ENCODE measurements at places on chromosomes 6 and 20. TPM values are rescaled to one million over a fixed set of nuclear protein-coding genes. Genes with fewer than 3 reads are reported as not detected.

GRCh38 chr6:50076431-50076830, 26.7 kb upstream of the DEFB112 start:
- DNase-seq: no peak

DNA sequence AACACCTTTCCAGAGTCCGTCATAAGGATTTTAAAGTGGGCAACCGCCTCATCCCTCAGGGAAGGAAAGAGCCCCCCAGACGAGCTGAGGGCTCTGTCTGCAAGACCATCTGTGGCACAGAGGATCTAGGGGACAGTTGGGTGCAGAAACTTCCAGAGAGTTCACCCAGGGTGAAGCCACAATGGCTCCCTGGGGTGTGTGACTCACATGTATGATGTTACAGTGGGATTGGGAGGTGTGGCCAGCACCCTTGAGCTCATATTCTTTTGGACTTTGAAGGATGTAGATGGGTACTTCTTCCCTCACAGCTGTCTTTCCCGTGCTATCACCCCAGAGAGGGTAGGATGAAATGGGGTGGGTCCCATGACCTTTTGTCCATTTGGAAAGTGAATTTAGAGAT, 95.5 kb downstream of the NCR2 start:
- DNase-seq: no peak

- DNase-seq: no peak
Measured at GRCh38 chr6:15404685-15404980, 158.8 kb downstream of the JARID2 start.

- no peak for DNase-seq
Measured at GRCh38 chr20:46970937-46971630, 76.4 kb downstream of the EYA2 start.

DNA sequence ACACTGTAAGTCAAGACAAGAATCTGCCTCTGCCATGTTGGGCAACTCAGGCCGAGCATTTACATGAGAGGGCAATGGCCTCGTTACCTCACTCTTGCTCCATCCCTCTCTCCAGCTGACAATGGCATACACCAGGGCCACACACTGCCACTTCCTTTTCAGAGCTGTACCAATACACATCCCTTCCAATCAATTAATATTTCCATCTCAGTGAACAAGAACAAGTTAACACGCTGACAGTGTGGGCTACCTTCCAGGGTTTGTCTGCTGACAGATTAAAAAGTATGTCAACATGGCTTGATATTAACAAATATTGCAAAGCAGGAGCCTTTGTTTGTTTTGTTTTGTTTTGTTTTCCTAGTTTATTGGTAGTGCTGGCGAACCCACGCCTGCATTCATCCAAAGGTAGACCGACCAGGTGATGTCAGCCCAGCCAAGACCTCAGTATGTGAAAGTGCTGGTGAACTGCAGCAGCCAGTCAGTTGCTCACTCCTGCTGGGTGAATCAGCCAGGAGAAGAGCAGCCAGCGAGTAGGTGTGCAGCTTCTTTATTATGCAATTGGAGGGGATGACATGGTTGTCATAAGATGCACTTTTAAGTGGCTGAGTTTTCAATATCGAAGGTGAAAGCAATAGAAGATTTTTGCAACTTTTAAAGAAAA, 487.3 kb upstream of the JARID2 start:
- no peak for DNase-seq

DNA sequence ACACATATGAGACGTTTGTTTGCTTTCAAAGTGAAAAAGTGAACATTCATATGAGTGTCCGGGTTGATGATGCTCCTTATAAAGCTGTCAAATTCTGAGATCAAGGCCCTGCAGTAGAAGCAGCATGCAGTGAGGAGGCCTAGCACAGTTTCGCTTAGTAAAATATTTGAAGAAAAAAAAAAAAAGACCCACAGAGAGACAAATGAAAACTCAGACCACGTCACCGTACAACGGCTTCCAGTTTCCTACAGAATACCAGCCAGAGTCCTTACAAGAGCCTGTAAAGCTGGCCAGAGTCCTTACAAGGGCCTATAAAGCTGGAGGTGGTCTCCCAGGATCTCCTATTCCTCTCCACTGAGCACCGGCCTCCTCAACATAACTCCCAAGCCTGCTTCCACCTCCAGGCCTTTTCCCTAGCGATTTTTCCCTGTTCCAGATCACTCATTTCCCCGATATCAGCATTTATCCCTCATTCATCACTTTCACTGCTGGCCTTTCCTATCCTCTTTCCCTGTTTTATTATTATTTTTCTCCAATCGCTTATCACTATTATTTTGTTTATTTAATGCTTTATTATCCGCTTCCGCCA, 1.5 kb upstream of the HMGN4 start:
- DNase-seq: no peak

- DNase-seq: no peak
Measured at GRCh38 chr20:2236256-2236655, 59.5 kb upstream of the TGM3 start.

DNA sequence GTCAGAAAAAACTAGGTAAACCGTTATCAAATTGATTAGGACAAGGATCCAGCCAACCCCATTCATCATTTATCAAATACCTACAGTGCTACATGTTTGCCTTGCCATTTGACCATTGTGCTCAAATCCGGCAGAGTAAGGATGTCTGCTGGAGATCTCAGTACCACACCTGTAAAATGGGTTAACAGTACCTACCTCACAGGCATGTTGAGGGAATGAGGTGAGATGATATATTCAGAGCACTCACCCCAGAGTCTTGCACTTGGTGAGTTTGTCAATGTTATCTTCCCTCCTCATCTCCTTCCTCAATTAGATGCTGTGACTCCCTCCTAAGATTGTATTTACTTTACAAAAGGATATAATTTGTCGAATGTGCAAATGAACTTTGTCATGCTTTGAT, 54.5 kb upstream of the DSP start:
- no peak for DNase-seq

DNA sequence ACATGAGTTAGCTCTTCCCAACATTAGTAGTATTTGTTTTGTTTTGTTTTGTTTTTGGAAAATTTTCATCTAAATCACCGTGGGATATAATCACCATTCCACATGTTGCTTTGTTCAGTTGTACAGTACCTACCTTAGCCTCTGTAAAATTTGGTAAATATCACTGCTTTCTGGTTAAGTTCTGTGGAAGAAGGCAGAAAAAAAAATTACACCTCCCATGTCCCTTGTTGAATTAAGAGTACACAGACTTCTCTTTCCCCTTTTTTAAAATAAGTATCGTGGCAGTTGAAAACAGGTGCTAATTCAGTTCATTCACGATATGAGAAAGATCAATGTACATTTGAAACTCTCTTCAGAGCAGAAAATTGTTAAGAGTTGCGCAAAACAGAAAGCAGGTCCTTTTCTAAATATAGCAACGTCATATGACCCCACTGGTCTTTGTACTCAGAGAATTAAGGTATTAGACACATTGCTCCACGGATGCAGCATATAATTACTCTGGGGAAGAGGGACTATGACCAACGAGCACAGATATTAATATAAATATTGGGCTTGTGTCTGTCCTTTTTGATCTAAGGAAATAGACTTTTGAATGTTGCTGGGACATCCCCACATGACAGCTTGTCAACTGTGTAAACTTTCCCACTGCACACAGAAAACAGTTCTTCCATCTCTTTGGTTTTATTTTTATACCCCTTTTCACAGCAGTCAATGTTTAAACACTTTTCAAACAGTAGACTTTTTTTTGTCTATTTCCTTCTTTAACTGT, 58.6 kb upstream of the ZNF217 start:
- no peak for DNase-seq

GRCh38 chr6:26200918-26201721, 113.9 kb downstream of the HFE start:
- no peak for DNase-seq

DNA sequence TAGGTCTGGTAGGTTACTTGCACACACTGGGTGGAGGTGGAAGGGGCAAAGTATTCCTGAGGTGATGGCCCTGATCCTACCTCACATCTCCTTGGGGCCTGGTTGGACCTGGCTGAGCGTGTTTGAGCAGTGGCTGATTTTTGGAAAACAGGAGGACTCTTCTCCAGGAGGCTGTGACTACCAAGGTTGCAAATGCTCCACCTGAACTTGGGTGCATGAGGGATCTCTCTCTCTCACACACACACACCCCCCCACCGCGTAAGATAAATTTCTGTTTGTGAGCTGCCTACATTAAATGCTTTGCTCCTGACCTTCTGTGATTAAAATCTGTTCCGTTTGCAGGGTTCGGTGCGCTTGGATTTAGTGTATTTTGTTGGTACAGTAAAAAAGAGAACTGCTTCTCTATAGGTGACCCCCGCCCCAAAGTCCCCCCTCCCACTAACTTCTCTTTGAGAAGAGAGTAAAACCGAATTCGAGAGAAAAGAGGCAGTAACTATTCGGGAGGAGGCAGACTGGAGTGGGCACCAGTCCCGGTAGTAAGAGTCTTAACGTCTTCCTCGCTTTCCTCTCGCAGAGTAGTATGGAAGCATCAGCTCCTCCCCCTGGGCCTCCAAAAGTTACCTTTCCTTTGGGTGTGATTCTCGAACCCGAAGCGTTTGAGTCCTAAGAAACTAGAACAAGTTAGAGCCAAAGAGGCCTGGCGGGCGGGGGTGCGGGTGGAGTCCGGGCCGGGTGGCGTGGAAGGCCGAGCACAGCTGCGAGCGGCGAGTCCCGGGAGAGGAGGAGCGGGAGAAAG, 585 bp upstream of the DSE start:
- no peak for DNase-seq

The PLTP gene
- 156 TPM for total RNA-seq
